ENCODE measurements at places on chromosomes 4 and X.

- no peak for DNase-seq
Measured at GRCh38 chr4:140816806-140817510, 60.8 kb upstream of the TBC1D9 start.

DNA sequence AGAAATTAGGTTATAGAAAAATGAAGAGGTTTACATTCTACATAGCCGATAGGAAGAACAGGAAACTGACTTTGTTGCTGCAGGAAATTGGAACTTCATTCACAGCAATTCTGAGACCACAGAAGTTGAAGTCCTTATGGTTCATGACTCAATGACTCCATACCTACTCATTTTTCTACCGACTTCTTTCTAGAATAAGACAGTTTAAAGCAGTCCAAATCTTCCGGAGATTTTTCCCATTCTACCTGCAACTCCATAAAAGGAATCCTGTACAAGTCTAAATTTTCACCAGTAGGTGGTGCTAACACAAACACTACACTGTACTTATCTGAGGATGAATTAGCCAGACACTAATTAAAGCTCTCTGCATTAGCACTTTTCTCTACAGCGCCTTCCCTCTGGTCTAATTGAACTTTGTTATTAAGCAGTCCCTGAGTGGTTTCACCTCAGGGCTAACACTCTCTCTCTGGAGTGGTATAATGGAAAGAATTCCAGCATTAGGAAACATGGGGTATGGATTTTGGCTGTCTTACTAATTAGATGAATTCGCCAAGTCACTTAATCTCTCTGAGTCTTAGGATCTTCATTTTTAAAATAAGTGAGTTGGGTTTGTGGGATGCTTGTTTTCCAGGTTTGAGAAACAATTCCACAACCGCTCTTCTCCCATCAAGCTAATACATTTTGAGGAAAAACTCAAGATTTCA lies 167.9 kb downstream of the SMIM20 start:
- no peak for DNase-seq

- no peak for DNase-seq
Measured at GRCh38 chrX:29382811-29383210, 795.6 kb downstream of the IL1RAPL1 start.

- peak; percentile 11 for DNase-seq
Measured at GRCh38 chrX:103215425-103215991, 600 bp downstream of the BEX4 start.

DNA sequence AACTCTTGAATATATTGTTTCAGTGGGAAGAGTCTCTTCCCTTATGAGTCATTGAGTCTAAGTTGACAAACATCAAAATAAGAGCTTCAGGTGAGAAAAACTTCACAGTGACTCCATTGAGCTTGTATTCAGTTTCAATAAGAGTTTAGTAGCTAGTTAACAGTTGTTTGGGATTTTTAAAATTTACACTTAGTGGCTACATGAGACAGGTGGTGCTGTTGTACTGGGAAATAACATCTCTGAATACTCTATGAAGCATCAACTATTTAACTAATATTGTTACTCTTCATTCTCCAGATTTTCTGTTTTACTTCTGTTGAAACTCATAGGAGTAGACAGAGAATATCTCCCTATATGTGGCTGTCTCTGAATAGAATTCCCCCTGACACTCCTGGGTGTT lies 1609.1 kb downstream of the C4orf33 start:
- DNase-seq, result no peak

DNA sequence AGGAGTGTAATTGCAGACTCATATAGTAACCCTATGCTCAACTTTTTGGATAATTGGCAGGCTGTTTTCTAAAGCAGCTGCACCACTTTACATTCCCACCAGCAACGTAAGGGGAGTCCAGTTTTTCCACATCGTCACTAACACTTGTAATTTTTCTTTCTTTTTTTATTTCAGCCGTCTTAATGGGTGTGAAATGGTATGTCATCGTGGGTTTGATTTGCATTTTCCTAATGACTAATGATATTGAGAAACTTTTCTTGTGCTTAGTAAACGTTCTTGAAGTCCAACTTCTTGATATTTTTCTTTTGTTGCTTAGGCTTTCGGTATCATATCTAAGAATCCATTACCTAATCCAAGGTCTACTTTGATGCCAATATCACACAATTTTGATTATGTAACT lies 95.3 kb upstream of the IL1RAPL1 start:
- DNase-seq, result no peak

DNA sequence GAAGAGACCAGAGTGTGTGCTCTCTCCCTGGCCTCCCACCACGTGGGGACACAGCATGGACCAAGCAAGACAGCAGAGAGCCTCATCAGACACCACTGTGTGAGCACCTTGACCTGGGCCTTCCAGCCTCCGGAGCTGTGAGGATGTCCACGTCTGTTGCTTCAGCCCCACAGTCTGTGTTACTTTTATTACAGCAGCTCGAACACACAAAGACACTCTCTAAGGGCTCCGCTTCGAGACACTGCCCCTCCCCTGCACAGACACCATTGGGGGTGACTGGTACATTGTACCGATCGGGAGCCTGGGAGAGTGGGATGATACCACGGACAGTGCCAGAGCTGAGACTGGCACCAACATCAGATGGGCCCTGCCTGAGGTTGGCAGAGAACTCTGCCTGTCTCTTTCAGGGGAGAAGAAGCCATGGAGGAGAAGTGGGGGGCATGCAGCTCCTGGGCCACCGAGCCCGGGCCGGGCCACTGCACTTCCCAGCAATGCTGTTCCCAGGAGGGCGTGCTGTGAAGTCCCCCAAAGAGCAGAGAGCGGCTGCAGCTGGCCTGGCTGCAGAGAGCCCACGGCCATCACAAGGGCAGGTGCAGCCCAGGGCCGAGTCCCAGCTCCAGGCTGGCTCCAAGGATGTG lies 48.1 kb upstream of the HMX1 start:
- DNase-seq, result no peak

GRCh38 chr4:45350438-45350837 lies 624.1 kb upstream of the GNPDA2 start:
- DNase-seq, result no peak

DNA sequence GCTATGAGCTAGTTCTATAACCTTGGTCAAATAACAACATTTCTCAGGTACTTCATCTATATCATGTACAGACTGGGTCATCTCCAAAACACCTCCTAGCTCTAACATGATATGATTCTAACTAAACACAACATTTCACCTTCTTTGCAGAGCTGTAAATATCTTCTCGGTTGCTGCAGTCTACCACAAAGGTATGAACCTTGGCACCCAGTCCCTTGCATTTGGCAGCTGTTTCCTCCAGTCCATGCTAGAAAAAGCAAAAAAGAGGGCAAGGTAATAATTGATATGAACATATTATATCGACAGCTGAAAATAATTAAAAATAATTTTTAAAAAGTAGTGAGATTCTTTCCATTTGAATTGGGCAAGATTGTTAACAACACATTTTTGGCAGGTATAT lies 8.9 kb downstream of the HSD17B11 start:
- DNase-seq, result no peak

GRCh38 chr4:34950926-34951325 lies 1293.4 kb downstream of the ARAP2 start:
- DNase-seq, result no peak

DNA sequence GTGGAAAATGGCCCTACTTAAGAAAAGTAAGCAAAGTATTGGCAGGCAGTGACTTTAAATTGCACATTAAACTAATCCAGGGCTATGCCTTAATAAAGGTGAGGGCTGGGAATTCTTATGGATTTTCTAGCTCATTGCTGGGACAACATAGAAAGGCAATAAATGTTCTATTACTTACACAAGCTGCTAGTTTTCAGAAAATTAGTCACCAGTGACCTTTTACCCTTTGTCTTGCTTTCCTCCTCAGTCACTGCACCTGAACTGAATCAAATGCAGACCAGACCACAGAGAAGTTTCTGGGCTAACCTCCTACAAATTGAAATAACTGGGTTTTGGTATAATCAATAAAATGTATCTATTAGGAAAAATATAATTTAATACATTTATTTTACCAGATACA lies 694.4 kb upstream of the FAM241A start:
- DNase-seq, result no peak
